Stromal cell of bone marrow (primary cell): ENCODE measurements at places on chromosomes 11 and 22.

- no peak for DNase-seq
Measured at GRCh38 chr11:37963440-37963839, 1365.4 kb upstream of the RAG2 start.

DNA sequence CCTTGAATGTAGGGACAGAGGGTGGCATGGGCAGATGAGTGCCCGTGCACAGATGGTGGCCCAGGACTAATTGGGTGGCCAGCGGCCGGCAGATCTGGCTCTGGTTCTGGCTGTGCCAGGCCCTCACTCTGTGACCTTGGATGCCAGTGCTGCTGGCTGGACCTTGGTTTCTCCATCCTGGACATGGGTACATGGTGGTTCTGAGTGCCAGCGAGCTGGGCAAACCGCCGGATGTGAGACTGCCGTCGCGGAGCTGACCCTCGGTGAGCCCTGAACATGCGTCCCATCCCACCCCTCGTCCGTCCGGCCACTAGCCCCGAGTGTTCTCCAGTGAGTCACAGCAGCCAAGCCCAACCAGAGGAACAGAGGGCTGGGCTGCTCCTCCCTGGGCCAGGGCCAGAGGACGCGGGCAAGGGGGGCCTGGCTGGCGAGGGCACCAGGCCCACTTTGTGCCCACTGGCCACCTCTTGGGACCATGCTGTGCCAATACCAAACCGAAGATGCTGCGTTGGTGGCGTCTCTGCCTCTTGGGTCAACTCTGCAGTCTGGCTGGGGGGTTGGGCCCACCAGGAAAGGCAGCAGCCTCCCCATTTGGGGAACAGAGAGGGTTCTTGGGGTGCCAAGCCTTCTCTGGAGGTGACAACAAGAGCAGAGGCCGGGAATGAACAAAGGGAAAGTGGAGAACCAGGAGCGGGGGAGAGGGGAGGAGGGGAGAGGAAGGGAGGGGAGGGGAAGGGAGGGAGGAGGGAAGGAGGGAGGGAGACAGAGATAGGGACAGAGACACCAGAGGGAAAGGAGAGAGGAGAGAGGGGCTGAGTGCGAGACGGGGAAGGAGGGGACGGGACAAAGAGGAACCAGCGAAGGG, 10.7 kb downstream of the LSP1 start:
- peak; percentile 82 for DNase-seq

GRCh38 chr11:71338801-71339395, 86.5 kb upstream of the SHANK2 start:
- no peak for DNase-seq

DNA sequence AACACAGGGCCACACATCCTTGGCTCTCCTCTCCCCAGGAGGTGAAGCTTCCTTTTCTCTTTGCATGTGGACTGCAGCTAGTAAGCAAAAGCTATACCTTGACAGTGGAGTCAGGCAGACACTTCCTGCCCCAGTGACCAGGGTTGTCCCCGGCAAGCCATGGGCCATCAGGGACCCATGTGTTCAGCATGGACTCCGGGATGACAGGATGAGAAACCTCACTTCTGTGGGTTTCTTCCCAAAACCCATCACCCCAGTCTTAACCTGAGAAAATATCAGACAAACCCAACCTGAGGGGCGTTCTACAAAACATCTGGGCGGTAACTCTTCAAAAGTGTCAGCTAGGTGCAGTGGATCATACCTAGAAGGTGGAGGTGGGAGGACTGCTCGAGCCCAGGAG, 40.2 kb downstream of the GNB1L start:
- DNase-seq: no peak

- no peak for DNase-seq
Measured at GRCh38 chr22:47095395-47096122, 333.1 kb downstream of the TBC1D22A start.

DNA sequence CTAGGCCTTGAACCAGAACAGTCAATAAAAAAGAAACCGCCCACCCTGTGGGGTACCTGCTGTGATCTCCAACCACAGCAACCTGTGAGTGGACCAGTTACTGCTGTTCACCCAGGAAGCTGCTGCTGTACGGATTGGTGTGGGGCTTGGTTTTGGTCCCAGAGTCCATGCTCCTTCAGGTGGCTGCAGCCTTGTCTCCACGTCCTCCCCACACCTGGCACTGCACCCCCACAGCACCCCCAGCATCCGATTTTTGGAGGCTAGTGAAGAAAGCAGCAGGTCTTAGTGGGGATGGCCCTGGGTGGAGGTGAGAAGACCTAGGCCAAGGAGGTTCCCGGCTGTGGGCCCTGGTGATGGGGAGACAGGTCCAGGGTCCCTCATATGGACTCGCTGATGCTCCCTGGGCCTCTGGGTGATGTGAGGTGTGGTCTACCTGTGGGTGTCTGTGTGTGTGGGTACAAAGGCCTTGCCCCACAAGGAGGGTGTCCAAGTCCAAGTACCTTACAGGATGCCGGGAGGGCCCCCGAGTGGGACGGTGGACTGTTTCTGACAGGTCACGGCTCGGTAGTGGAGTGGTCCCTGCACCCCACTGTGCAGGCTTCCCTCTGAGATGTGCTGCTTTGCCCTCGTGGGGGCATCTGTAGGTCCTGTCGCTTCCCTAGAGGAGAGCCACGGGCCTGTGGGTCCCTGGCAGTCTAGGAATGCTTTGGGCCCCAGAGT, 283.4 kb downstream of the TBC1D22A start:
- DNase-seq: no peak

- no peak for DNase-seq
Measured at GRCh38 chr11:123707206-123707605, 34.3 kb downstream of the ZNF202 start.

DNA sequence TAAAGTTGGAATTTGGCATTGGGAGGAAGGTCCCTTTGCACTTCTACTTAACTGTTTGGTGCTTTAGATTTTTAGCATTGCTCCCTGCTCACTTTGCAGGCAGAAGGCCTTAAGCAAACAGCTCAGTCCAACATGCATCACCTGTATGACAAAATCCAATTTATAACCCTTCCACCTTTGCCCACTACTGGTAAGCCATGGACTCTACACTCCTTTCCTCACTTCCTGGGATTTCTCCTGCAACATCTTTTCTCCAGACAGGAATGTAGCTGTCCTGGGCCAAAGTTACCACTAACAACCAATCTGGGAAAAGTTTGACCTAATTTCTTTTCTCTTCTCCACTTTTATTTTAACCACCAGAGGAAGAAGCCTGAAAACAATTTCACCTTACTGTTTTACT, 1.8 kb upstream of the OR2D2 start:
- DNase-seq: no peak

DNA sequence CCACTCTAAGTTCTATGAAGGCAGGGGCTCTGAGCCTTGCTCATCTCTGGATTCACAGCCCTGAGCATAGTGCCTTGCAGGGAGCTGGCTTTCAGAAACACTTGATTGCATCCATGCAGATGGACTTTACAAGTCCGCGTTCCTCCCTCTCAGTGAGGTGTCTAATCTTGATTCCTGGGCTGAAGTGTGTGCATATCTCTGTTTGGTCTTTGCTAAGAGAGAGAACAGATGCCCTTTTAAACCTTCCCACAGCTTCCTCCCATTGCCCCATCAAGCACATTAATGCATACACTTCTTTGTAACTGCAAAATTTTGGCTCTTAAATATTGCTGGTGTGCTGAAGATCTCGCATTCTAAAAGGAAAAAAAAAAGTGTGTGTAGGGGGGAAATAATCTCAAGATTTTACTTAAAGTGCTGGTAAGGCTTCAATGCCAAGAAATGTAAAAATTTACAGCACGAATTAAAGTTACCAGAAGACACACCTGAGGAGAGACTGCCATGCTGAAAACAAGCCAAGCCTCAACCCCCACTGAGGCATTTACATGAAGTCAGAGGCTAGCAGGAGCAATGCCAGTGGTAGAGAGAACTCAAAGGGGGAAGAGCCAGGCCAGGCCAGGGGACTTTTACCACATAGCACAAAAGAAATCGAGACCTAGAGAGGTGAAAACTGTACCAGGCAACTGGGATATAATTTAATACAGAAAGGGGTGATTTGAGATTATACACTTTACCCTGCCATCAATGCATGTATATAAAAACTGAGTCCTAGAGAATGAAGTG, 492.1 kb downstream of the SOX6 start:
- DNase-seq: no peak

- DNase-seq: peak; percentile 54
Measured at GRCh38 chr11:38788561-38788960, 2190.5 kb upstream of the RAG2 start.

- no peak for DNase-seq
Measured at GRCh38 chr11:115625502-115625901, 121.3 kb upstream of the CADM1 start.

DNA sequence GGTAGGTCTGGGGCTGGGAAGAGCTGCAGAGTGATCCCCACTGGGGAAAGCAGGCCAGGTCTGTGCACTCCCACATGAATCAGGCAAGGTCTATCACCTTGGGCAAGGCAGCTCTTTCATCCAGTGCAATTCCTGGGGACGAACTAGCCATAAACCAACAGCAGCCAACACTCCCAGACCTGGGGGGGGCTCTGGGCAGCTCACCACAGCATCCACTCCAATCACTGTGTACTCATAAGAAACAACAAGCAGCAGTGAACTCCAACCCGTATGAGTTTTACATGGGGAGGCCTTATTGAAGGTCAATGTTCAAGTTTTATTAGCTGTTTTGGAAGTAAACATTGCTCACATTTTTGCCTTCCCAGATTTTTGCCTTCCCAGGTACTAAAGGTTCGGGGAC, 157.4 kb upstream of the NAV2 start:
- DNase-seq: no peak

DNA sequence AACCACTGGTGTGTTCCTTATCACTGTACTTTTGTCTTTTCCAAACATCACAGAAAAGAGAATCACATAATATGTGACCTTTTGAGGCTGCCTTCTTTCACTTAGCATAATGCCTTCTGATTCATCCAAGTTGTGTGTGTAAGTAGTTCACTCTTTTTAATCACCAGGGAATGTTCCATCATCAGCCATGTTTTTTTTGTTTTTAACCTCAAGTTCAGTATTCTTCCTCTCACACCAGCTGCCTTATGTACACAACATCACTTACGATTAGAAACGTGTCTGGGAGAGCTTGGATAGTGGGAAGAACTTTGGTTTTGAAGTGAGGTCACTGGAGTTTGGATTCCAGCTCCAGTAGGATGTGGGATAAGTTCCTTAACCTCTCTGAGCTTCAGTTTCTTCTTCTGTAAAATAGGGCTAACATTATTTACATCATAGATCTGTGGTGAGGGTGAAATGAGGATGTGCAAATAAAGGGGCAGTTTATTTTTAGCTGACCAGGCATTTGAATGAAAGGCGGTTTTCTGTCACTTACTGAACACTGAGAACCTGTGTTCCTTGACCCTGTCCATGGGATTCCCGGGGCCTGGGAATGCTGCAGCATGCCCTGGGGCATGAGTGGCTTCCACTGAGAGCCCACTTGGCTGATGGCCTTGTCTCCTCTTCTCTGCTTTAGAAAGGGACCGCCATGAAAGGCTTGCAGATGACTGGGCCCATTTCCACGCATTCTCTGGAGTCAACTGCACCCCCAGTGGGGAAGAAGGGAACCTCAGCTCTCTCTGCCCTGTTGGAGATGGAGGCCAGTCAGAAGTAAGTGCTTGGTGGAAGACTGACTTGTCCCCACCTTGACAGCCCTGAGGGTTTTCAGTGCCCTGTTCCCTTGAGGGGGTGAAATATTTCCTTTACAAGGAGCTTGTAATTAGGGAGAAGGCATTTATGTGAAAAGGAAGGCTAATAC, 92.6 kb downstream of the DEPDC5 start:
- DNase-seq: peak; percentile 38

GRCh38 chr11:130457623-130458409, 9.4 kb downstream of the ADAMTS15 start:
- DNase-seq: no peak

DNA sequence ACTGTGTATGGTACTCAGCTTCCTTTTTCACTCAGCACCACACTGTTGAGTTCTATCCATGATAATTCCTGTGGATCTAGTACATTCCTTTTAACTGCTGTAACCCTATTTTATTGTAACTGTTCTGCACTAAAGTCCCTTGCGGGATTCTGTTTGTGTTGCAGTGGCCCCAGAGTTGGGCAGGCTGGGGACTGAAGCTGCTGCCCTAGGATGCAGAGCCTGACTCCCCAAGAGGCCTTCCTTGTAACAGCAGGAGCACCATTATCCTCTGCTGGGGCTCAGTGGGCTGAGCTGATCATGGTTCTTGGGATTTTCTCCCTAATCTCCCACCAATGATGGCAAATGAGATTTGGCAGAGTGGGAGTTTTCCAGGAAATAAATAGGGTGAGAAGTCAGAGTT, 77.7 kb downstream of the CABIN1 start:
- no peak for DNase-seq

GRCh38 chr11:63999349-64000025, 13.2 kb downstream of the OTUB1 start:
- no peak for DNase-seq

GRCh38 chr11:102458548-102458947, 6.0 kb upstream of the TMEM123 start:
- no peak for DNase-seq

GRCh38 chr22:38243007-38243765, 29.6 kb downstream of the TMEM184B start:
- no peak for DNase-seq

- no peak for DNase-seq
Measured at GRCh38 chr11:40403321-40403720, 1056.1 kb downstream of the LRRC4C start.

- no peak for DNase-seq
Measured at GRCh38 chr11:61004761-61005181, 33.3 kb downstream of the CD6 start.

DNA sequence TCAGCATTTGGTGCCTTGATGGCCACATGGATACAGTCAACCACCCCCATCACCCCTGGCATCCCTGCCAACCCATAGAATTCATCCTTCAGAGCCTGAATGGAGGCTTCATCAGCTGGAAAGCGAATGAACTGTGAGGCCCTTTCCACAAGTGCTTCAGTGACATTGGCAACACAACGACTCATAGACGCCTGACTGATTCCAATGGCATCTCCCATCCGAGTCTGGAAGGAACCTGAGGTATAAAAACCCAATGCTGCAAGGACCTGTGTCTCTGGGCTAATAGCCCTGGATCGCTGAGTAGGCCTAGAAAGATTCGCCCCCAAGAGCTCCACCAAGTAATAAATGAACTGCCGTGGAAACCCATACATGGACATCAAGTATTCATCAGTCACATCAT, 1.3 kb downstream of the HARBI1 start:
- no peak for DNase-seq

DNA sequence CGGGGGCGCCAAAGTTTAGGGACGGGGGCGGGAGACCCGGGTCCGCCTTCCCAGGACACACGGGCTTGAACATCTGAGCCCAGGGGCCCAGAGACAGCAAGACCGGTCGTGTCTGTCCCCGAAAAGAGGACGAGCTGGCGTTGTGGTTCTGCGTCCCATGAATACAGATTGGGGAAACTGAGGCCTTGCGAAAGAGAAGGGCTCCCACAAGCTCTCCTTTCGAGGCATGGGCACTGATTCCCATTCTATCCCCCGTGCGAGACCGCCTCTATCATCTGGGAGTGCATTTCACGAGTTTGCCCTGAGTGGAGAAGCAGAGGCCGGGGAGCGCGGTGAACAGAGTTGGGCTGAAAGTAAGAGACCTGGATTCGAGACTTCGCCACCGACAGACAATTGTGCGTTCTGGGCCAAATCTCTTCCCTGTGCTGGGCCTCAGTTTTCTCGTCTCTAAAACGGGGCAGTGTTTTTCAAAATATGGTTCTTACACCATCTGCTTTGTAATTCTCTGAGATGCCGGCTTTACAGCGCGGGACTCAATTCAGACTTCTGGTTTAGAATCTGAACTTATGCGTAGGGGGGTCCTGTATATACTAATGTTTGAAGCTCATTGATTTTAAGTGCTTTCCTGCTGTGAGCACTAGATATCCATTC, 471 bp downstream of the RNF185 start:
- no peak for DNase-seq
